ENCODE measurements at places on chromosomes 5 and 9. TPM values are rescaled to one million over a fixed set of nuclear protein-coding genes. Genes with fewer than 3 reads are reported as not detected.

The HNRNPAB gene
- 127 TPM for polyA plus RNA-seq

- no peak for DNase-seq
Observed at GRCh38 chr9:16068476-16068875, 515.6 kb downstream of the CCDC171 start.

- no peak for DNase-seq
Observed at GRCh38 chr9:34884747-34885189, 73.3 kb upstream of the PHF24 start.

GRCh38 chr9:105245029-105245890 lies 809 bp downstream of the SLC44A1 start:
- DNase-seq: peak; percentile 50

- DNase-seq: no peak
Observed at GRCh38 chr5:134477462-134478245, 47.8 kb upstream of the JADE2 start.

DNA sequence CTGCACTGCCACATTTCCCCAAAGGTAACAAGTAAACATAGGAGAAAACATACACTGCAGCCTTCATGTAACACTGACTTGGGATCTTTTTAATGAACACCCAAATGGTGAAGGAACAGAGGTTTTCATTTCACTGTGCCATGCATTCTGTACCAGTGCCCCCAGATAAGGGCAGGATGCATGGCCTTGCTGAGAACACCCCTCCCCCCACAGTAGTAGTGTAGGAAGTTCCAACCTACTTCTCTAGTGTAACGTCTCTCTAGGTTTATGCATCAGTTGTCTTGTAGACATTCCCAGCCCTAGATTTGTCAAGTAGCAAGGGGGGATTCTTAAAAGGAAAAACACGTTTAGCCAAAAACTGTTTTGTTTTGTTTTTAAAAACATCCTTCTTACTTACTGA lies 29.9 kb downstream of the MAP3K1 start:
- DNase-seq: no peak

DNA sequence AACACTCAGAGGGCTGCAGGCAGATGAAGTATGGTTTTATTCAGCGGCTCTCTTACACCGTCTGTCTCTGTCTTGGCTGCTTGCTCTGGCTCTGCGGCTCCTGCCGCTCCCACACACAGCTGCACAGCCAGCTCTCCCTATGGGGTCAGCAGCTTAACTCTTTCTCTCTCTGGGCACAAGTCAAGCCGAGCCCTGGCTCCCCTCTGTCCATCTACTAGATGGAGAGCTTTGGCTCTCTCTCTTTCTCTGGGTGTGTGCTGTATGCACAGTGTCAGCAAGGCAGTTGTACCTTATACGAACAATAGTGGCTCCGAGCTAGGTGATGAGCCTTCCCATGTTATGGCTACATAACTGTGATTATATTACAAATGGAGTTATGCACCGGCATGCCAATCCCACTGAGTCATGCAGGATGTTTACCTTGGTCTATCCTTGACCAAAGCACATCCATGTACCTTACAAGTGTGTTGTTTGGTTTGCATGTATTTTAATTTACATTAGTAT lies 19.3 kb upstream of the PPP2CA start:
- DNase-seq: no peak

DNA sequence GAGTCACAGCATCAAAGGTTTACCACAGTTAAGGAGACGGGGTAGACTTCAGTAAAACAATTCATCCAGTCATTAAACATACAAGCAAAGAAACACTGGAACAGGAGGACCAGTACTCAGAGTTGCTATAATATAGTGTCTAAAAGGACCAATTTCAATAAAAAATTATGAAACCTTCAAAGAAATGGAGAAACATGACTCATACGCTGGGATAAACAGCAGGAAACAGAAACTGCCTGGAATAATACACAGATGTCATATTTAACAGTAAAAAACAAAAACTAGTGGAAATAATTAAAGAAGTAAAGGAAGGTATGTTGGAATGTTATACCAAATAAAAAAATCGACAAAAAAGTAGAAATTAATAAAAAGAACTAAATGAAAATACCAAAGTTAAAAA lies 1075.9 kb downstream of the NR2F1-AS1 start:
- DNase-seq: no peak

GRCh38 chr9:91532325-91532724 lies 108.7 kb upstream of the NFIL3 start:
- no peak for DNase-seq

DNA sequence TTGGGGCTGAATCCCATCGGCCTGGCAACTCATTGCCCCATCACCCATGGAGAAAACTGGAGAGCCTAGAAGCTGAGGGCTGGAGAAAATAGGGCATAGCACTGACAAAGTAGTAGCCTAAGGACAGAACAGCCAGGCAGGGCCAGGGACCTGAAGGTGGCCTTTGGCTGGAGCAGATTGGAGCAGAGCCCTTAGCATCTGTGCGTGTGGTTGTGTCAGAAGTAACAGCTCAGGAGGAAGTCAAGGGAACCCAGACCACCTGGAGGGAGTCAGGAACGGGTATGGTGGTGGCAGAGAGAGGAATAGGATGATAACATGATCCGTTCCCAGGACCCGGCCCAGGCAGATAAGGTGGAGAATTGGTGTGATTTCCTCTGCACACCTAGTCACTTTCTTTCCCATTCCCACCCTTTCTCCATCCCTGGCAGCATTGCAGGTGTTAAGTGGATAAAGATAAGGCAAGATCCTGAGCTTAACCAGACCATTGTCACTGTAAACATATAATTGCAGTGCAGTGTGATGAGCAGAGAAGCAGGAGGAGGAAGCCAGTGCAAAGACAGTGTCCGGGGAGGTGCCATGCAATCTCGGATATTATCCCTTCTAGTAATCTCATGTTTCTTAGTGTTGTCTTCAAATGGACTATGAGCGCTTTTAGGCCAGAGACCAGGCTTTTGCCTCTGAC lies 67.0 kb downstream of the NDFIP1 start:
- no peak for DNase-seq

- DNase-seq: no peak
Observed at GRCh38 chr9:115930472-115930871, 223.1 kb upstream of the PAPPA start.

DNA sequence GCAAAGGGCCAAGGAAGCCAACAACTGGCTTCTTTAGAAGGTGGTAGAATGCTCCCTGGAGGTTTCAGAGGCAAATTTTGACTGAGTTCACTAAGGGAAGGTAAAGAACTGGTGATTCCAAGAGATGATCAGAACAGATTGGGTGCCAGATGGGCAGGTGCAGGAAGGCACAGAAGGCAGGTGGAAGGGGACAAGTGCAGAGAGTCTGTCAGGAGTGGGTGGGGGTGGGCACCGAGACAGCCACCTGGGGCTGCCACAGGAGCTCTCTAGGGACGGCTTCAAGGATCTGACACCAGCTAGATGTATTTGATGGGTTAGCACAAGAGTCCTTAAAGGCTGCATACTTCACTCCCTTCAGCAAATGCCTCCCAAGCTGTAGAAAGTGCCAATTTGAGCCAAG lies 207.3 kb downstream of the PTTG1 start:
- DNase-seq: no peak

Measured in right lung (tissue), 10 donors.